ENCODE measurements at places on chromosomes 11 and 22.

DNA sequence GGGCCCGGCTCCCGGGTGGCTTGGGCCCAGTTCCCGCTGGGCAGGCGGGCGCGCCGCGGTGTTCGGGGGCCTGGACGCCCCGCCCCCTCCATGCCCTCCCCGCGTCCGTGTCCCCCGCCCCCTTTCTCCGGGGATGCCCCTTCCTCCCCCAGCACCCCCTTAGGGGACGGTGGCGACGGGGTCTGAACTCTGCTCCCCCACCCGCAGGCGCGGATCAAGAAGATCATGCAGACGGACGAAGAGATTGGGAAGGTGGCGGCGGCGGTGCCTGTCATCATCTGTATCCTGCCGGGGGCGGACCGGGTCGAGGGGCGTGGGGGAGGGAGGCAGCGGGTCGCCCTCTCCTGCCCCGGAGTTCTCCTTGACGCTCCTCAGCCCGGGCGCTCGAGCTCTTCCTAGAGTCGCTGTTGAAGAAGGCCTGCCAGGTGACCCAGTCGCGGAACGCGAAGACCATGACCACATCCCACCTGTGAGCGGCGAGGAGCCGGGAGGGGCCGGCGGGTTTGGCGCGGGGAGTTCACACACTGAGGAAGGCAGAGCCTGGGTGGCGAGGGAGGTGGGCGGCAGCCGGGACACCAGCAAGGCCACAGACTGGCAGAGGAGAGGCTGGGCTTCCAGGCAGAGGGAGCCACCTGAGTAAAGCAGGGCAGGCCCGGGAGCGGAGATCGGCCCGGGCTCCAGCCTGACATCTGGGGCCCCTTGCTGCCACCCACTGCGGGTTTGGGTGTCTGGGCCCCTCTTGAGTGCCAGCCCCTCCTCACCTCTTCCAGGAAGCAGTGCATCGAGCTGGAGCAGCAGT, 546 bp downstream of the DRAP1 start:
- DNase-seq, result no peak

GRCh38 chr22:31626427-31627150, 35.4 kb downstream of the PISD start:
- DNase-seq, result no peak

DNA sequence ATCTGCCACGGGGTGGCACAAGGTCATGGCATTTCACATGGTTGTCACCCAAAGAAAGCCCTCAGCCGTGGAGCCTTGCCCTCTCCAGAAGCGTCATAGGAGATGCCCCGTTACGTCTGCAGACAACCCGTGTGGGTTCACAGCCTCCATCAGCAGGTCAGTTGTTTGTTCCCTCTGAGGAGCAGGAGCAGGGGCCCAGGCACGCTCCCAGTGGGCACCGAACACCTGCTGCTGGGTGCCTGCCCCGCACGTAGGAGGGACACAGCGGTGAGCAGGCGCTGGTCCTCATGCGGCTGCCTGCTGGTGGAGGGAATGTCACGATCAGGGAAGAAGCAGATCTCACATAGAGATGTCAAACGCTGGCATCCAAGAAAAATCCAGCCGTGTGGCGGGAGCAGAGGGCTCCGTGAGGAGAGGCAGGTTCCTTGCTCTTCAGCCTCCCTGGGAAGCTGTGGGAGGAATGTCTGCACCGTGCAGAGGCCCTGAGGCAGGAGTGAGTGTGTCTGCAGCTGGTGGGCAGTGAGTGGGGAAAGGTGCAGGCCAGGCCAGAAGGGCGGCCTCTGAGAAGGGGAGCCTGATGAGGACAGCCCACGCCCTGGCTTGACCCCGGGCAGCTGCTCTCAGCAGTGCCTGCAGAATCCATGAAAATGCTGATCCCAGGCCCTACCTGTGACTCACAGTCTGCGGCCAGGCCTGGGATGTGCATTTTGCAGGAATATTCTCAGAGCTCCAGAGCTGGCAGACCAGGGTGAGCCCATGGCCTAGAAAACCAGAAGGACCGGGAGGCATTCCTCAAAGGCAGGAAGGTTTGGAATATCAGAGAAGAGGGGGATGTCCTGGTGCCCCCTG, 36.4 kb upstream of the TH start:
- DNase-seq, result no peak

- DNase-seq, result no peak
These were observed 3.8 kb upstream of the KCNK7 start for GRCh38 chr11:65599216-65599954.

DNA sequence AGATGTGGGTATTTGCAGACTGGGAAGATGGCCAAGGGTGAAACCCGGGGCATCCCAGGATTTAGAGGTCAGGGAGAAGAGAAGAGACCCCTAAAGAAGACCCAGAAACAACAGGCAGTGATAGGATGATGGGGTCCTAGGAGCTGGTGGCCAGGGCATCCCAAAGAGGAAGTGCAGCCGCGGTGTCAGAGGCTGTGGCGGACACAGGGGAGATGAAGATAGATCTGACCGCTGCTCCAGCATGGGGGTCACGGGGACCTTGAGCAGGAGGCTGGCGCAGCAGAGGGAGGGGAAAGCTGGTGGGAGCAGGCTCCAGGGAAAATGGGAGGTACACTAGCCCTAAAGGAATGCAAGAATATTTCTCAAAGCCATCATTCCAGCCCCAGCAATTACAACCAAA, 47.3 kb downstream of the CTTN start:
- no peak for DNase-seq

DNA sequence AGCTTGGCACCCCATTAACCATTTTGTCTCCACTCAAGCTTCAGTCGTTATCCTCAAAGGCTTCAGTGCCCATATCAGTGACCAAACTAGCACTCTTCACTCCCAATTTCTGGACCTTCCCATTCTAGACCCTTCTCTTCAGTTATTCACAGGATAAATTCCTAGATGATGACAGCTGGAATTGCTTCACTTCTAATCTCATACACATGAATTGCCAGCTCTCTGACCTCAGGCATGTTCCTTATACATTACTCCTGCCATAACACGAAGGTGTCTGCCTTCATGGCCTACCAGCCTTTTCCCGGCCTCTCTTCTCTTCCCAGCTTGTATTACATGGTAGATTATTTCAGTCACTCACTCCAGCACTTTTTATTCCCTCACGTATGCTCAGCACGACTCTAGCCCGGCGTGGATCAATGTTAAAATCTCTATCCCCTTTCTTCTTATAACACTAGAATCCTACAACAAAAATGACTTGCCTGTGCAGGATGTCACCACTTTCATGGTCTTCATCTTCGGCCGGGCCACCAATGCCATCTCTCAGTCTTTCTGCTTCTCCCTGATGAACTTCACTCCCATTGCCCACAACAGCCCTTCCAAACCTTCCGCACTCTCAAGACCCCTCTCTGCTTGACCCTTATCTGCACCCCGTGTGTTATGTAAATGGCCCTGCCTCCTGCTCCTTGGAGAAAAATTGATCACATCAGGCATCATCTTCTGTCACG, 36.9 kb downstream of the EIF3F start:
- no peak for DNase-seq

DNA sequence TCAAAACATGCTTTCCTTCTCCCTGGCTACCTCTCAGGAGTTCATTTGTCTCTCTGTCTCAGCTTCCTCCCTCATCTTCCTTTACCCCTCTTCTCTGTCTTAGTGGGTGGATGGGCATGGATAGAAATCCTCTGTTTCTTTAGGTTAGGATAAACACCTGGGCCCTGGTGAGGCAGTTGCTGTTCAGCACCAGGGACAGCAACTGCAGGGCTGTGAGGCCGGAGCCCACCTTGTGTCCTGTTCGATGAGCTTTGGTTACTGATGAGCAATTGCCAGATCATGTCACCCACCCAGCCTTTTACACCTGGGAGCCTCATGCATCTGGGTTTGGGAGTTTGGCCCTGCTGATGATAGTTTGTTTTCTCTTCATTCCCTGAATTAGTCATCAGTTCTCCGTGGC, 6.1 kb upstream of the CRYBB3 start:
- no peak for DNase-seq

DNA sequence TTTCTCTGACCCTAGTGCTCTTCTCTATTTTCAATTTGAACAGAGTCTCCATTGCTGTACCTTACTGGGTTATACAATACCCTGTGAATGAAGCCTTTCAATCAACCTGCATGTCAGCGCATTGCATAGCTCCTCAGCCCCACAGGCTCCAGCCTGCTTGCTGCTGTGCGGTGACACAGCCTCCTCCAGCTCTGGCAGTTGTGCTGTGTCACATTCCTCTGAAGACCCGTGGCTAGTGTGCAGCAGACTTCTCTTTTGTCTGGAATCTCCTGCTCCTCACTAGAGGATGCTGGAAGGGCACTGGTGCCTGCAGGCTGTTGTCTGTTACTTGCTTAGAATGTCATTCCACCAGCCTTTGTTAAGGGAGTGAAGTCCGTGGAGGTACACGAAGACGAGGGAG, 390.1 kb upstream of the B3GAT1 start:
- no peak for DNase-seq

Measured in T1000 (cell line).